ENCODE measurements at places on chromosomes 13 and 19.

- DNase-seq: no peak
Observed at GRCh38 chr13:18948664-18949488, 232.7 kb downstream of the TUBA3C start.

DNA sequence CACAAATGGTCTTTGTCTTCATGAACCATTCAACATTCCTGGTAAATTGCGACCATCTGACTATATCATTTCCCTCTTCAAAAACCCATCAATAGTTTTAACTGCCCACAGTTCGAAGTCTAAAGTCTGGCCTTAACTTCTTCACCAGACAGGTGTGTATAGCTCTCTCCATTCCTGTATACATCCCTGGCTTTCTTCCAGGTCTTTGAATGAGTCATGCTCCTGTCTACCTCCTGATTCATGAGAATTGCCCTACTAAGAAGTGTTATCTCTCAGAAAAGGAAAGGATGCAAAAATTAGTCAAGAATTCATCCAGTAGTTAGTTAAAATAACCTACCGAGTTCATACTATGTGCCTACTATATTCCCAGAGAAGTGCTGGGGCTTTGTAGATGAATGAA is 225.0 kb downstream of the TBC1D4 start:
- no peak for DNase-seq

GRCh38 chr13:99902657-99903056 is 68.9 kb downstream of the ZIC5 start:
- DNase-seq: no peak

DNA sequence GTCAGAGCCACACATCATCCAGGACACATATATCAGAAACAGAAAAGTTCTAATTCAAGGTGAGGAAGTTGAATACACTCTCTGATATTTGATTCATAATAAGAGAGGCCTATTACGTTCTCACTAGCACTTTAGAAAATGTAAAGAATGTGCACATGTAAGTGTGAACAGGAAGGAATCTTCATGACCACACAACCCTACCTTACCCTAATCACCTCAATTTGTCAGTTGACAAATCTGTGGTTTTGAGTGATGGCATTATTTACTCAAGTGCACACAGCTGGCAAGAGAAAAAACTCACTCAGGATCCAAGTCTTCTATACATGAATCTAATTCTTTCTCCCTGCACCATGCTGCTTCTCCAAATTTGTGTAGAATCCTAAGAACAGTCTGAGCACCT is 445.8 kb downstream of the SUCLA2 start:
- no peak for DNase-seq

GRCh38 chr13:69580255-69580654 is 527.4 kb upstream of the ATXN8OS start:
- no peak for DNase-seq

DNA sequence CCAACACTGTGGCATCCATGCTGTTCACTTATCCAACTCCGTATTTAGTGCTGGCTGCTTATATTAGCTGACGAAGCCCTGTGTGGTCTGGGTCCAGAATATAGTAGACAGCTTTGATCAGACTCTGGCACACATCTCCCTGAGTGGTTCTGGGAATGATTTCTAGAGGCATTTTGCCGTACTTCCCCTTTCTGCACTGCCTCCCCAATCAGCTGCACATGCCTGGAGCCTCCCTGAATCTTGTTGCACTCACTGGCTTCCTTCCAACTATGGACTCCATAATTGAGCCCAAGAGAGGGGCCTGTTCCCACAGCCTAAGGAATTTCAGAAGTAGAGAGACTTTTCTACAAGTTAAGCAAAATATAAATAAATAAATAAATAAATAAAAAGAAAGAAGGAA is 30.4 kb upstream of the PCDH8 start:
- no peak for DNase-seq

DNA sequence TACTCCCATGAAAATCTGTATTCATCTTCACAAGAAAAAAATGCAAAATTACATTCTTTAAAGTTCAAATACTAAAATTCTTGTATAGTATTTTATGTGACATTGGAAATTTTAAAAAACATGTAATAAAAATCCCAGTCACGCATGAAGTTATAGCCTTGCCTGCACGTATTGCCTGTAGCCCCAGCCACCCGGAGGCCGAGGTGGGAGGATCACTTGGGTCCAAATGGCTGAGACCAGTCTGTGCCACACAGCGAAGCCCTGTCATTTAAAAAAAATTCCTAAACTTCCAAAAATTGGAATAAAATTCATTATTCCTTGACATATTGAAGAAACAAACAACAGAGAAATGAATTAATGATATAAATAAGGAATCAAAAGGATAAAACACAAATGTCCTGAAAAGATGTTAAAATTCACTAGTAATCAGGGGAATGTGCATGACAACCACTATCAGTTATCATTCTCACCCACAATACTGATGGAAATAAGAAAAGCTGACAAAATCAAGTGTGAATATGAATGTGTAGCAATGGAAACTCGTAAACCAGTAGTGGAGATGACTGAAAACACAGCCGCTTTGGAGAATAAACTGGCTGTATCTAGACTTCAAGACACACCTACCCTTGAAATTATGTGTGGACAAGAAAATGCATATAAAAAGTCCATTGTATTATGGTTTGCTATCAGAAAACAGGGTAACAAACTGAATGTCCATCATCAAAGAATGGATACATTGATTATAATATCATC is 7.5 kb downstream of the CARD8 start:
- DNase-seq: no peak

- DNase-seq: no peak
Observed at GRCh38 chr13:79379274-79379673, 26.8 kb downstream of the RBM26 start.

All from Panc1 (cell line).